ENCODE measurements at places on chromosomes 12 and 14.

DNA sequence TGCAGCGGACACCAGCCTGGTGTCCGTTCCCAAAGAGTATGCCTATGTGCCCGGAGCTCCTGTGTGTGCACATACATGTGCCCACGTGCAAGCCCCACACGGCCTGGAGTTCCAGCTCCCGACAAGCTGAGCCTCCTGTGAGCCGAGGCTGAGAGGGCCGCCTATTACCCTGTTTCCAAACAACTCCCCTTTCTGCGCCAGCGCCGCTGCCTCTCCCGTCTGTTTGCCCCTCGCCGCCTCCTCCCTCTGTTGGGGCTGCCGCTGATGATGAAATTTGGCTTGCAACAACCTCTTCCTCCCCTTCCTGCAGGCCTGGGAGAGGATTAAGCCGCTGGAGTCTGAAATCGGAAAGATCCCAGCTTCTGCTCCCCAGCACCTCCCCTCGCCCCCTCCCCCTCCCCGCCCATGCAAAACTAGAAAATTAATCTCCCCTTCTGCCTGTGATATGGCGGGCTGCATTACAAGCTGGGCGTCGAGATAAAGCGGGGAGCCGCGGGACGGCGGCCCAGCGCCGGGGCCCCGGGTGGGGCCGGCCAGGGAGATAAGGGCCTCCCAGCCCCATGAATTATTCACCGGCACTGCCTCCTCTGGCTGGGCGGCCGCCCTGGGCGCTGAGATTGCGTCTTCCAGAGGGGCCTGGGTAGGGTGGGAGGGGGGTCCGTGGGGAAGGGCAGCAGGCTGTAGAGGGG is 6.8 kb upstream of the ASIC1 start:
- DNase-seq: no peak

GRCh38 chr14:76421662-76422061 is 45.7 kb downstream of the ESRRB start:
- no peak for DNase-seq

DNA sequence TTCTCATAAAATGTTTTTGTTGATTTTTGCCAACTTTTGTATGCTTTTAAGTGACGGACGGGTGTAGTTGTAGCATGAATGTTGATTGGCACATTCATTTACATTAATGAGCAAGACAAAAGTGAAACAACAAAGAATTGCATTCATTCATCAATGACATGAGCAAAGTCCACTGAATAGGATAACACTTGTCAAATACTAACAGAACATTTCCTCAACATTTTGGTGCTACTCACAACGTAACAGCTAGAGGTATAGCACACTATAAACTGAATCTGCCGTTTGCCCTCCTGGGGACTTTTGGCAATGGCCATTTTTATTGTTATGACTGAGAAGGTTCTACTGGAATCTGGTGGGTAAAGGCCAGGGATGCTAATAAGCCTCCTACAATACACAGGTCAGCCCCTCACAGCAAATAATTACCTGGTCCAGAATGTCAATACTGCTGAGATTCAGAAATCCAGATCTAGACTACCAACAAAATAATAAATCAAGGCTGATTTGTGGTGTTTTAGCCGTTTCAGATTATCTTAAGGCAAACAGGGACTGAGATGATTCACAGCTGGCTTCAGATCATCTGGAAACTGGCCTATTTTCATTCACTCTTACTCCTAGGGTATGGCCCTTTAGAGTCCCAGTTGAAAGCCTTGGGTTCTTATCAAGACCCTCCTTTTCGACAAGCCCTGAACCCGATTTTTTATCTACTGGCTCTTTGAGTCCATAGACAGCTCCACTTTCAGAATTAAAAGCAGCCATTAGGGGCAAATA is 22.5 kb upstream of the CDKN3 start:
- no peak for DNase-seq

- no peak for DNase-seq
Observed at GRCh38 chr12:5456906-5457305, 25.0 kb downstream of the NTF3 start.

GRCh38 chr14:80522936-80523335 is 311.6 kb upstream of the DIO2 start:
- DNase-seq: no peak

DNA sequence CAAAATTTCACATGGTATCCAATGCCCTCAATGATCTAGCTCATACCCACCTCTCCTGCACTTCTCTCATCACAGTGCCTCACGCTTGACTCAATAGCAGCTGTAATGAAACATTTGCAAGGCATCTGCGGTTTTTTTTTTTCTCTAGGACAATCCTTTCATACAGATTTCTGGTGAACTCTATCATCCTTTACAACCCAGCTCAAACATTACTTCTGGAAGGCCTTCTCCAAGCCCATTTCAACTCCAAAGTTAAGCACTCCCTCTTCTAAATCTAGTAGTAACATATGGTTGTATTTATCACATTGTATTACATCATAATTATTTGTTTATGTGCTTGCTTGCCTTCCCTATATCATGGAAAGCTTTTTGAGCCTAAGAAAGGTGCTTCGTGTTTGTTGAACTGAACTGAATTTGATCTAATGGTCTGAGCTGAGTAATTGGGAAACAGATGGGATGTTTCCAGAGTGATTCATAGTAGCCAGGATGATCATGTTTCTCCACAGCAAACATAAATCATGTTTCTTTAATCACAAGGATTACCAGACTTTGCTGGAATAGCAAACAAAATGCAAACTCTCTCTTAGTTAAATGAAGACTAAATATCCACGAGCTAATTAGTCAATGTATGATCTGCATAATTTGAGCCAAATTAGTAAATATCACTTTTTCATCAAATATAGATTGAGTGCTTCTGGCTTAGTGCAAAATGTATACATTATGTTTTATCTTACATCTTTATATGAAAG is 14.3 kb downstream of the CFL2 start:
- no peak for DNase-seq

DNA sequence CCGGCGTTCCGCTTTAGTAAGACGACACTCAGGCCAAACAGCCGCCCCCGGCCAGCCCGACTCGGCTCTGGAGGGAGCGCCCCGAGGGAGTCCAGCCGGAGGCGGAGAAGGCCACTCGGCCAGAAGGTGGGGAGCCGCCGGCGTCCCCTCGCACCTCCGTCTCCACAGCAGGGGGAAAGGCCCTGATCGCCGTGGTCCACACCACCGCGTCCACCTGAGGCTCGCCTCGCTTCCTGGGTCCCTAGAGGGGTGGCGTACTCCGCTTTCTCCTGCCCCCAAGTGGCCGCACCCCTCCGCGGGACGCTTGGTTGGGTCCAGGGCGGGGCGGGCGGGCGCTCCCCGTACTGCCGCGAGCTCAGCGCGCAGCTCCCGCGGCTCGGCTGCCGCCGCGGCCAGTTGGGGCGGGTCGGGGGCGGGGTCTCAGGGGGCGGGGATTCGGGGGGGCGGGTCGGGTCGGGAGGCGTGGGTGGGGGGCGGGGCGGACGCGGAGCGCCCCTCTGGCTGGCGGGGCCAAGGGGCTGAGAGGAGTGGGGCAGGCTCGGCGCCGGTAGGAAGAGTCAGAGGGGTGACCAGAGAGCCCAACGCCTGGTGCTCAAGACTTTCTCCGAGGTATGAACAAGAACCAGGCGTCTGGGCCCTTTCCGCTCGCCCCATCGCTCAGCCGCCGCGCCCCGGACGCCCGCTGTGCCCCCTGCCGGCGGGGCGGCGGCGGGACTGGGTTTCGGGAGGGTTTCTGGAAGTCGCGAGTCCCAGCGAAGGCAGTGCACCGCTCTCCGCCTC is at the start of gene FRMD6:
Gene FRMD6, plus strand, starts transcription at position 523 of the 780 bp plus-strand sequence. CDS start 37,927 bp downstream, outside the sequence.
- peak; percentile 80 for DNase-seq

DNA sequence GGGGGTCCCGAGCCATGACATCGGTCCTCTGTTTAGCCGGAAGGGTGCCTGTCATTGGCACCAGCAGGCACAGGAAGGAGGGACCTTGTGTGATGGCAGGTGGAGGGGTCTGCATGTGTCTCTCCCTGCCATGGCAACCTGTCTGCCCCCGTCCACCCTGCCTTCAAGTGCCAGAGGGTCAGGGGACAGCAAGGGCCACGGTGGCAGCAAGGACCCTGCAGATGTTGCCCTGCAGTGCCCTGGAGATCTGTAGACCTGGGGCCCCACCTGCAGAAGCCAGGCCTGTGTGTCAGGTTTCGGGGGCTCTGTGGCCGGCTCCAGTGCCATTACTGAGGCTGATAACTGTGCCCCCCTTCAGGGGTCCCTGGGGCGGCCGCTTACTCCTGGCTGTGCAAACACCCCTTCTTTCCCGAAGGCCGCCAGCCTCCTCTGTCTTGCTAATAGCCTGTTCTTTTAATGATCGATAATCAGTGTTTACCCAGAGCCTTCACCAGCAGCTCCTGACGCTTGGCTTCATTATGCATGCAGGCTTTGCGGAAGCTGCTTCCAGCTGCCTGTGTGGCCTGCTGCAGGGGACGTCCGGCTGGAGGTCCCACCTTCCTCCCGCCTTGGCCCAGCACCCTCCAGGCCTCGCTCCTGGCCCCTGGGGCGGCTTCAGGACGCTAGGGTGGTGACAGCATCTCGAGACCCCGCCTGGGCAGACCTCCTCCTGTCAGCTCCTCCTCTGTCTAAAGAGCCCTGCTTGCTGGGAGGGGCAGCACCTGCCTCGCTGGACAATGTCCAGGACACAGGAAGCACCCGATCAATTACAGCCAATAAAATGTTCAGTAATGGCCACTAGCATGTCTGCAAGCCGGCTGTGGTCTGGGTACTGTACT is 153.0 kb downstream of the KIF26A start:
- no peak for DNase-seq

GRCh38 chr12:90991952-90992465 is 12.8 kb downstream of the EPYC start:
- no peak for DNase-seq

- no peak for DNase-seq
Observed at GRCh38 chr12:91483471-91483985, 300.9 kb upstream of the DCN start.

- no peak for DNase-seq
Observed at GRCh38 chr12:21539797-21540196, 13.7 kb downstream of the SPX start.
